ENCODE measurements at places on chromosomes 2 and 18.

- DNase-seq = no peak
Measured at GRCh38 chr2:34731292-34731691, 1132.2 kb upstream of the FAM98A start.

- DNase-seq = no peak
Measured at GRCh38 chr2:3481736-3482362, 37.5 kb downstream of the ADI1 start.

GRCh38 chr18:79576686-79577351, 102.8 kb upstream of the CTDP1 start:
- DNase-seq = no peak

DNA sequence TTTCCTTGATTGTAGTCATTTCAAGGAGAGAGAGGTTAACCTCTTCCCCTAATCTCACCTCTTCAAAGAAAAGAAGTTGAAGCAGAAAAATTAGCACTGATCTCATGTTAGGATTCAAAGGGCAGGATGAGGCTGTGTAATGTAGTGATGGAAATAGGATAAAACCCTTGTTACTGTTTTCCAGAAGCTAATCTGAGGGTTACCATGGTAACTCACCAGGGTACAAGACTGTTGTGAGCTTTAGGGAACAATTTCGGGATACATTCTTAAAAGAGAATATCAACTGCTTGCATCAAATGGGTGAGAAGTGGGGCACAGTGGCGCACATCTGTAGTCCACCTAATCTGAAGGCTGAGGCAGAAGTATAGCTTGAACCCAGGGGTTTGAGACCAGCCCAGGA, 64.9 kb upstream of the SLC39A10 start:
- DNase-seq = no peak

GRCh38 chr2:42566837-42567321, 1.6 kb upstream of the MTA3 start:
- no peak for DNase-seq

- DNase-seq = no peak
Measured at GRCh38 chr2:29063056-29063455, 11.3 kb downstream of the PCARE start.

- no peak for DNase-seq
Measured at GRCh38 chr2:73187549-73187948, 14.8 kb upstream of the NOTO start.

- DNase-seq = no peak
Measured at GRCh38 chr2:45743531-45744396, 92.3 kb downstream of the PRKCE start.

GRCh38 chr18:57122936-57123510, 23.9 kb upstream of the BOD1L2 start:
- DNase-seq = no peak

DNA sequence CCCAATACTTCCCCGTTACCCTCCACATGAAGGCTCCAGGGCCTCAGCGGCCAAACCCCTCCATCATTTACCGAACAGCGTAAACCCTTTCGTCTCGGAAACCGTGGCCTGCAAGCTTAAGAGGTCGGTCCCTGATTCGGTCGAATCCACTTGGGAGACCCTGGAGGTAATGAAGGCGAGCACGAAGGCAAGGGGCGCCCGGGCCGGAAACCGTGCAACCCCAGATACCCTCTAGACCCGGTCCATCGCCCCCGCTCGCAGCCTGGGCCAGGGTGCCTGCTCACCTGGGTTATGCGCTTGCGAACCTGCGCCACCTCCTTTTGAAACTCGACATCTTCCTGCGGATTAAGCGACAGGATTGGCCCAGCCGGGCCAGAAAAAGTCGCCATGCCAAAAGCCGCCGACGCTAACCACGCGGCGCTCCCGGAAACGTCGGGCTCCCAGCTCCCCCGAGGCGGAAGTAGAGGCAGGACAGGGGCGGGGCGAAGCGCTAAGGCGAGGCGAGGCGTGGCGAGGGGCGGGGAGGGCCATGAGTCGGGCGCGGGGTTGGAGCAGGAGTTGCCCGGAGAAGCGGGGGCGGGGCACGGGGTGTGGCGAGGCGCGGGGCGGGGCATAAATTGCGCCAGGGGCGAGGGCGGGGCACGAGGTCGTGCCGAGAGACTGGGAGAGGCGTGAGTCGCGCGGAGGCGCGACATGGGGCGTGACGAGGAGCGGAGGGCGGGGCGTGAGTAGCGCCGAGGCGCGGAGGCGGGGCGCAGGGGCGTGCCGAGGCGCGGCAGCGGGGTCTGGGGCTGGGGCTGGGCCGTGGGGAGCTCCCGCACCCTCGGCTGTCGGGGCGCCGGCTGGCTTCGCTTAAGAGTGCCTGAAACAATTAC, at the start of gene NIFK:
TSS of gene NIFK (minus strand) at position 414 of the 875 bp plus-strand sequence. CDS start at position 389, 25 bp downstream.
- peak; percentile 99 for DNase-seq

- no peak for DNase-seq
Measured at GRCh38 chr2:200470230-200470629, 39.6 kb downstream of the KCTD18 start.

- no peak for DNase-seq
Measured at GRCh38 chr2:20584399-20585358, 66.2 kb downstream of the HS1BP3 start.

DNA sequence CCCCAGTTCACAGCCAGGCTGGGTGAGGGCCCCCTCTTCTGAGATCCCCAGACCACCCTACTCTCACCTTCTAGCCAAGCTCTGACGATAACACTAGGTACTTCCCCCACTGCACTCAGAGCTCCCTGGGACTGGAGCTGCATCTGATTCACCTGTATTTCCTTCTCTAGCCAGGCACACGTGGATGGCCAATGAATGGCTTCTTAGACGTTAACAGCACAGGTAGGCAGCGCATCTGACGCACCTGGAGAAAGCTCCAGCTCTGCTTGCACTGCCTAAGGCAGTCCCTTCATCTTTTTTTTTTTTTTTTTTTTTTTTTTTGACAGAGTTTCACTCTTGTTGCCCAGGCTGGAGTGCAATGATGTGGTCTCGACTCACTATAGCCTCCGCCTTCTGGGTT, 48.1 kb downstream of the GALNT14 start:
- DNase-seq = no peak

DNA sequence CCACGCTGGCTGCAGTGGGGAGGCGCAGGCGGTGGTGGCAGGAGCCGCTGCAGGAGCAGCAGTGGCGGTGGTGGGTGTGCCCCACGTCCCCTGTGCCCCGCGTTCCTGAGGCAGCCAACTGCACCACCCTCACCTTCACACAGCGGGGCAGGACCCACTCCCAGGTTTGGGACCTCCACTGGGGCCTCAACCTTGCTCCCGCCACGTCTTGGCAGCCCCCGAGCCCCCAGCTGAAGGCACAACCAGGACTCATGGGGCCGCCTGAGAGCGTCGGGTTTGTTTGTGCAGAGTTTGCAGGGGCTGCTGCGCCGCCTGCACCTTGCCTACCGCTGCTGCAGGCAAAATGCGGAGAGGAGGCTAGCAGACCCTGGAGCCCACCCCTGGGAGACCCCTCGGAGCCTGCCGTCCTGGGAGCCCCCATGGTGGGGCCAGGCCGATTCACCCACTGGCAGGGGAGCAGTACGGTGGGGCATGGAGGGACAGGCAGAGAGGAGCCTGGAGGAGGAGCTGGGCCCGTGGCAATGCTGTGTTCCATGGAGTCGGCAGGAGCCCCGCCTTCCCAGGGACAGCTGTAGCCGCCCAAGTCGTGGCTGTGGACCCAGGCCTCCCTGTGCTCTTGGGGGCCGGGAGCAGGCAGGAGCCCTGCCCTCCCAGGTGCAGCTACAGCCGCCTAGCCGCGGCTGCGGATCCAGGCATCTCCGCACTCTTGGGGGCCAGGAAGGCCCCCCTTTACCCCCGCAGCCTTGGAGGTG, 14.7 kb upstream of the EML6 start:
- no peak for DNase-seq

DNA sequence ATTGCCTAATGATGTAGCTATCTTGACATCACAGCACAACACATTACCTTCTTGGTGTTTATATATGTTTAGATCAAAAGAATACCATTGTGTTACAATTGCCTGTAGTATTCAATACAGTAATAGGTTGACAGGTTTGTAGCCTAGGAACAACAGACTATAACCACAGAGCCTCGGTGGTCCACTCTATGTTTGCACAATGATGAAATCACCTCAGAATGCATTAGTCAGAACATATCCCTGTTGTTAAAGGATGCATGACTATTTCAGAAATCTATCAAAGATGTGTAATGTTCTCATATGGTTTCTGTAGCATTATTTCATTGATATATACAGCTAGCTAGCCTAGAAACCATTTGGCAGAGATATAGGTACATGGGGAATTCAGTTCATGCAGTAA, 8.9 kb downstream of the METTL5 start:
- no peak for DNase-seq

- DNase-seq = no peak
Measured at GRCh38 chr2:128641421-128642080, 322.9 kb upstream of the HS6ST1 start.

GRCh38 chr2:112958428-112959108, 19.2 kb upstream of the IL36G start:
- DNase-seq = peak; percentile 51

- no peak for DNase-seq
Measured at GRCh38 chr2:54725343-54726099, 2.1 kb downstream of the EML6 start.

- no peak for DNase-seq
Measured at GRCh38 chr2:44940049-44940494, 1.4 kb upstream of the SIX3 start.

DNA sequence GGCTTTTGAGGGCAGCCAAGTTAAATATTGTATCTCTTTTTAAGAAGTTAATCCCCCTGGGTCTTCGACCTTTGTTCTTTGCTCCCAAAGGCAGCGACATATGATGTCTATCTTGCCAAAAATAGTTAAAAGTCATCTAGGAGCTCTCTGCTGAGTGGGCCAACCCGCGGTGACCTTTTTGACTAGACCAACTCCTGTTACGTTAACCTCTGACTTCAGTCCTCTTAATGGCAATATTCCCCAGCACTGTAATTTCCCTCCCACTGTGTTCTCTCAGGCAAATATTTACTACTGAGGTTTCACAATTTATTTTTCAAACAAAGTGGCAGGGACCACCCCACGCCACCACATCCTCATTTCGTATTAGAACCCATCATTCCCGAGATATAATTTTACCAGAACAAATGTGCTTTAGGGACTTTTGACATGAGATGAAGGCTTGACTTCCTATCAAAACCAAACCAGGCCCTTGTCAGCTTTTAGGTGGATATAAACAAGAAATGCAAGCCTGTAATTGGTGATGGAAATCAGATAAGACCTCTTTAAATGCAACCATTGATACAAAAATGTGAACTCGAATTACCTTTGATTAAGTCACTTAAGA, 764.7 kb downstream of the SATB2 start:
- no peak for DNase-seq

DNA sequence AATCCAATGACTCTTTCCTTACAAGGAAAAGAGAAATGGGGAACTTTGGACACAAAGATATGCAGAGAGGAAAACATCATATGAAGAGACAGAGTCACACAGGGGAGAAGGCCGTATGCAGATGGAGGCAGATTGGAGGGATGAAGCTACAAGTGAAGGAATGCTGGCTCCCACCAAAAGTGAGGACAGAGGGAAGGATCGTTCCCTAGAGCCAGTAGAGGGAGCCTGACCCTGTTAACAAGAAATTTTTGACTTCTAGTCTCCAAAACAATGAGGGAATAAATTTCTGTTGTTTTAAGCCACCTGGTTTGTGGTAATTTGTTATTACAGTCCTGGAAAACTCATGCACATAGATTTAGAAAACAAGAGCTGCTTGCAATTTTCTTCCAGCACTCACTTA, 169.3 kb downstream of the PMAIP1 start:
- no peak for DNase-seq

- DNase-seq = no peak
Measured at GRCh38 chr2:23377771-23378170, 7.2 kb upstream of the KLHL29 start.

GRCh38 chr2:168180483-168180882, 66.9 kb downstream of the STK39 start:
- no peak for DNase-seq

- DNase-seq = no peak
Measured at GRCh38 chr2:40168032-40168431, 283.9 kb downstream of the SLC8A1 start.

DNA sequence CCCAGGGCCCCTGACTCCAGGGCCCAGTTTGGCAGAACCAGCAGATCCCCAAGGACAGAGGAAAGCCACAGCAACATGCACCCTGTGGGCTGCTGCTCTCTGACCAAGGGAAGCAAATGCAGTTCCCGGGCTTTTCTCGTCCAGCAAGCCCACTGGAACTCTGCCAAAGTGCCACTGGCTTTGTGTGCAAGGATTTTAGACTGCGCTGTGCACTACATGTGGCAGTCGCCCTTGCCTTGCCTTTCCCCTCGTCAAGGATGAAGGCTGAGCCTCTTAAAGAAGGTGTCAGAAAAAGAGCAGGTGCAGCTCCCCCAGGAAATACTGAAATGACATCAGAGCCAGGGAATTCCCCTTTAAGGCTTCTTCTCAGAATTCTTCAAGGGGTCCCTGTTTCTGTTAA, 199.2 kb downstream of the TFCP2L1 start:
- no peak for DNase-seq

- no peak for DNase-seq
Measured at GRCh38 chr18:57063601-57064103, 83.2 kb upstream of the BOD1L2 start.

- no peak for DNase-seq
Measured at GRCh38 chr18:45090526-45091140, 409.9 kb downstream of the SETBP1 start.

- no peak for DNase-seq
Measured at GRCh38 chr18:44197832-44198611, 482.7 kb upstream of the SETBP1 start.

GRCh38 chr2:42794271-42795046, 2.1 kb upstream of the HAAO start:
- no peak for DNase-seq

DNA sequence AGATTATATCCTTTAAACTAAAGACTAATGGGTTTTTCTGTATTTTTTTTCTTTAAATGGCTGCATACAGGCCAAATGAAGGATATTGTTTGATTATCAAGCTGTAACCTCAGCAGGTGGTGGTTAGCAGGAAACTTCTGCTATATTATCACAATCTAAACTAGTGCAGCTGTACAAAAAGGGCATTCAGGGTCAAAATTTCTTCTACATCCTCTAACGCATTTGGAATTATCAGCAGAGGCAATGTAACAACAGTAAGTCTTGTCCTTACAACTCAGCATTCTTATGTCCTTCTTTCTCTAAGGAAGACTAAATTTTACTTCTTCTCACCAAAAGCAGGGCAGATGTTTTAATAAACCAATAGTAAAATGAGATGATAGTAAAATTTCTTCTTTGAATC, 135.8 kb upstream of the FN1 start:
- no peak for DNase-seq

DNA sequence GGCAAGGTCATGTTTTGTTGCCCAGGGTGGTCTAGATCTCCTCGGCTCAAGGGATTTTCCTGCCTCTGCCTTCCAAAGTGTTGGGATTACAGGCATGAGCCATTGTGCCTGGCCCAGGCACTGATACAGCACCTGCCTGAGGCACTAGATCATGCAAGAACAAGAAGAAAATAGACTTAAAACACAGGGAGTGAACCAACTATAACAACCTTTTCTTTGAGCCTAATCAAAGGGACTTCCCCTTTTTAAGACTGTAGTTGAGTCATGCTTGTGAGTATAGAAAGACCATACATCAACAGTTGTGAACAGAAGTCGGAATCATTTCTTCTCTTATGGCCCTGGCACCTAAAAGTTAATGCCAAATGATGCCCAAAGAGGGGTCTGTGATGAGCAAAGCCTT, 47.9 kb upstream of the MAPRE2 start:
- DNase-seq = no peak
